ENCODE measurements at places on chromosomes 1 and 21.

DNA sequence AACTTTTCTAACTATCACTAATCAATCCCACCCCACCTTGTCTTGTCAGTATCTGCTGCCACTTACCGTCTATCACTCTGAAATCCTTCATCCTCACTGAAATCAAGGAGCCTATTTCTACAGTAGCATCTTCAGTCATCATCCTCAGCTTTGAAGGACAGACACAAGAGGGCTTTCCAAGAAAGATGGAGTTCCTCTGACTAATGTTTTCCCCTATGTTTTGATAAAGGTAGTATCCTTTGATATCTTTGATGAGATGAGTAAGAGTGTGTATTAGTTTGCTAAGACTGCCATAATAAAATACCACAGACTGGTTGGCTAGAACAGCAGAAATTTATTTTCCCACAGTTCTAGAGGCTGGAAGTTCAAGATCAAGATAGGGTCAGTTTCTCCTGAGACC lies 101.8 kb upstream of the VAV3 start:
- DNase-seq = no peak

DNA sequence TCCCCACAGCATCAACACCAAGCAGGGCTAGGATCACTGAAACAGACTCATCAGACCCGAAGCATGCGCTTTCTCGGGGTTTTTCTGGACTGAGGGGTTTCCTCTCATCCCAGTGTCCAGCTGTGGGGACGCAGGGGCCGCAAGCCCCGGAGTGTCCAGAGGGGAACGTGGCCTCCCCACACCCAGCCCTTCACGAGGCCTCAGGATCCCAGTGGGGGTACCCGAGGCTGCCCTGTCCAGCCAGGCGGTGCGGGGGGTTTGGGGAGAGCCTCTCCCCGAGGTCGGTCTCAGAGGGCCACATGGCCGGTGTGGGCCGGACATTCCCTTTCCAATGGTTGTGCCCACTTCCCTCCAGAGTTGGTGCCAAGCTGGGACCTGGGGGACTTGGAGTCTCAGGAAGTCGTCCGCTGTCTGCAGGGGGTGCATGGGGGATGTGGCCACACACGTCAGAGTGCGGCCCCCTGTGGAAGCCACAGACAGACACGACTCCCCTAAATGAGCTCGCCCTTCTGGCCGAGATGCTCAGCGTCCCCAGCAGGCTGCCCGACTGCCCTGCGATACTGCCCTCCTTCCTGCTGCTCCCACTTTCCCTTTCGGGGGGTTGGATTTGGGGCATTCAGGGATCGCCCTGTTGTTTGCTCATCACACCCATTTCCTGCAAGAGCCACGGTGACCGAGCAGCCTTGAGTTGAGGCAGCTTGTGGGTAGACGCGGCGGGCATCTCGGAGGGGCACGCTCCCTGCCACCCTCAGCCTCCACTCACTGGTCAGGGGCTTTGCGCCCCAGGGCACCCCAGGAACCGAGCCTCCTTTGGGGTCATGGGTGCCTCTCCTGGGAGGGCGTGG lies 4.1 kb downstream of the COL6A1 start:
- DNase-seq = no peak

GRCh38 chr1:156571261-156571852 lies 1.0 kb downstream of the IQGAP3 start:
- no peak for DNase-seq

GRCh38 chr1:167790117-167790516 lies 68.3 kb downstream of the MPZL1 start:
- DNase-seq = no peak

DNA sequence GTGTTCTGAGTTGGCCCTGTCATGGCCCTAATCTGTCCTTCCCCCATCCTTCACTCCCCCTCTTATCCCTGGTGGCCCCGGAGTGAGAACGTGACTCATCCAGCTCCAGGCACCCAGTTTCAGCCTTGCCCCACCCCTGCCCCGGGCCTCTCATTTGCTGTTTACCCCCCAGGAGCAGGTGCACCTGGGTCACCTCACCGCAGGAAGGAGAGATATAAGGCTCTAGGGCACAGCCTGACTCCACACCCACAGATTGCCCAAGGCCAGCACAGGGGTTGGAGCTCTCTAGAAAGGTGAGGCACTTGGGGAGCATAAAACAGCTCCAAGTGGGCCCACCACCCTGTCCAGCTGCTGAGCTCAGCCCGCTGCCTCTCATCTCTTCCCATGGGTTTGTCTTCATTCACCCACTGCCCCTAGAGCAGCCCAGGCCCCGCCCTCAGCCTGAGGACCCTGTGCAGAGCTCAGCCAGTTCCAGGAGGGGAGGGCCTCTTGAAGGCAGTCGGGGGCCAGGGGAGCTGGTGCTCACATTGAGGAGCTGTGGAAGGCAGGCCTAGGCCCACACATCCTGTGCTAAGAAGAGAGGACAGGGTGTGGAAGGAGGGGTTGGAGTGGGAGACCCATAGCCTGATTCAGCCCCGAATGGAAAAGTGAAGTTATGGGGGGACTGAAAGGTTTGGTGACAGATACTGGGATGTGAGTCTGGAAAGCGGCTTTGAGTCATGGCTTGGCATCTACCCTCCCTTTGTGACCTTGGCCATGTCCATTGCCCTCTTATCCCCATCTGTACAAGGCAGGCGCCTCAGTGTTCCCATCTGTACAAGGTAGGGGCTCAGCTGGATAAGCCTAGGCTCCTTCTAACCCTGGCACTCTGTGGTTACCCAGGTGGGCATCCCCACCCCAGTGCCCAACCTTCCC lies 16.1 kb upstream of the GPR37L1 start:
- DNase-seq = no peak

GRCh38 chr1:220076861-220077762 lies 12.5 kb downstream of the BPNT1 start:
- no peak for DNase-seq

GRCh38 chr1:112788561-112788960 lies 73.4 kb upstream of the PPM1J start:
- no peak for DNase-seq

DNA sequence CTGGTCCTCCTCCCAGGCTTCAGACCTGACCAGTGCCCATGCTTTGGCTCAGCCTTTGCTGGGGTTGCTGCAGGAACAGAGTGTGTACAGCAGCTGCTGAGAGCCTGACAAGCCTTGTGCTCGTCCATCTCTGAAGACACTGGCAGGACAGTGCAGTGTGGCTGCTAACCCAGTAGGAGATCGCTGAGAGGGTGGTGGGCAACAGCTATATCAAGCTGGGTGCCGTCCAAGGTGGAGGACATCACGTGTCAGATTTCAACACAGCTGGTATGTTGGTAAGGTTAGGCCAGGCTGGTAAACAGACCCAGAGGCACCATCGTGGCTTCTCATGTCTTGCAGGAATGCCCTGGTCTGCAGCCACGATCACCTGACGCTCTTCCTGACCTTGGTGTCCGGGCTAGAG lies 17.9 kb upstream of the SLC25A34 start:
- no peak for DNase-seq

DNA sequence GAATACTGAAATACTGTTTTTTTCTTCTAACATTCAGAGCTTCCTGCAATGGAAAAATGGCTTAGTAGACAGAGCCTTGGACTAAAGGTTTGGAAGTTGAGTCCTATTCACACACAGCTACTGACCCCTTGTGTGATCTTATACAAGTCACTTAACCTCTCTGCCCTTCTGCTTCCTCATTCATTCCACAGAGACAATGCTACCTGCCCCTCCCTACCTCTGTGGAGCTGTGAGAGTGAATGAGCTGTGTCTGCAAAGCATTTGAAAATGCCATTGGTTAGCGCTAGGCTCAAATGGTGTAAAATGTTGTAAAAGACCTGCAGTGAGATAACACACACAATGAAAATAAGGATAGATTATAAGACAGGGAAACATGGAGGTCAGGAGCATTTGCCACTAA lies 214.4 kb downstream of the BARHL2 start:
- no peak for DNase-seq

DNA sequence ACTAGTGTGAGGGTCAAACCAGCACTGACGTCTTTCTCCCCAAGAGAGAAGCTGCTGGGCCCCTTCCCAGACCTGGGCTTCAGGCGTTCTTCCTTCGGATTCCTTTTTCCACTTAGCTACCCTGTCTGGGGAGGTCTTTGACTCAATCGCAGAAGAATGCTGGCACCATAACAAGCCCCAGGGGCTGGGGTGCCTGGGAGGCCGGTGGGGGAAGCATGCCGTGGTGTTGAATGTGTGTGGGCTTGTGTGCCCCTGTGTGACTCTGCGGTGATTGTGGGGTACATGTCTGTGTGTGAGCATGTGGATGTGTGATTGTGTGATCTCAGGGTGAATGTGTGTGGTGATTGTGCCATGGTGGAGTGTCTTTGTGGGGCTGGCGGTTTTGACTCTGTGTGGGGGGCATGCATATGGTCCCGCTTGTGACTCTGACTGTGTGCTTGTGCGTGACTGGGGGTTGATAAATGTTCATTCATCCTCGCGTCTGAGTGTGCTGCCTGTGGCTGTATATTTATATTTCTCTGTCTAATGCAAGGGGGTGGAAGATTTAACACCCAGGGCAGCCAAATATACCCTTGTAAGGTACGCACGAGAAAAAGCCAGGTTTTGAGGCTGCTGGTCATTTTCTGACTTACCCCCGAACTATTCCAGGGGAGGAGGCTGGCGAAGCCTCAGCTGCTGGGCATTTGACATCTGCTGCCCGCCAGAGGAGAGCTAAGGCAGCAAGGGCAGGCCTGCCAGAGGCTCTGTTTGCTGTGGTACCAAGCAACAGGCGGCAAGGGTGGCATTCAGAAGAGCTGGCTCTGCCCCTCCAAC lies 1.1 kb upstream of the SYNC start:
- no peak for DNase-seq

Data from renal cortex interstitium (tissue), 15 donors.